ENCODE measurements at places on chromosomes 6 and 20.

GRCh38 chr6:140040396-140040795, 665.9 kb upstream of the CITED2 start:
- no peak for DNase-seq

GRCh38 chr6:39114388-39114703, 640 bp downstream of the SAYSD1 start:
- no peak for DNase-seq

DNA sequence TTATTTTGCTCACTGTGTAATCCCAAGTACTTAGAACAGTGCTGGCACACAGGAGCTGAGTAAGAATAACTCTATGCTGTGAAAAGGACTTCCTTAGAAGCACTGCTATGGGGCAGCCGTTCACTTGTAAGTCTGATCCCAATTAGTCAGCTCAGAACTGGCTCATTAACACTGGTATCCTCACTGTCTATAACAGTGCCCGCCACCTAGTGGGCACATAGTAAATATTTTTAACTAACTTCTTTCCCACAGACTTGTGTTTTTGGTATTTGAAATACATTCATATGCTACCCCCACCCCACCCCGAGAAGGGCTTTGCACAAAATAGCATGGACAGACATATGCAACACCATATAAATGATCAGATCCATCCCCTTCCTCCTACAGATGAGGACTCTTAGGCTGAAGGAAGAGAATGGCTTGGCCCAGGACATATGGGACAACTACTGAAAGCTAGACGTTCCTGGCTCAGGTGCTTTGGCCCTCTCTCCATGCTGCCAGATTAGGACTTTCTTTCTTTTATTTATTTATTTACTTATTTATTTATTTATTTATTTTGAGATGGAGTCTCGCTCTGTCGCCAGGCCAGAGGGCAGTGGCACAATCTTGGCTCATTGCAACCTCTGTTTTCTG, 47.1 kb downstream of the DST start:
- no peak for DNase-seq

GRCh38 chr20:3093861-3094361, 9.4 kb upstream of the AVP start:
- DNase-seq: peak; percentile 36

DNA sequence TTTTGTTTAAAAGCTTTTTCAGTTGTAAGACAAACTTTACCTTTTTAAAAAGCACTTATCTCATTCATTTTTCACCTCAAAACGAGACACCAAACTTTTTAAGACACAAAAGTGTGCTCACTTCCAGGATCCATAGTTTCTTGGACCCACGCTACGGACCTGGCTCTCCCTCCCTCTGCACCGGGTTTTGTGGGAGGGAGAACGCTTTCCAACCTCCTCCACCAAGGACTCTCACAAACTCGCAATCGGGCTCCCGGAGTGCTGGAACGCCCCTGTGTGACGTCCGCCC, 436 bp downstream of the CAGE1 start:
- no peak for DNase-seq

DNA sequence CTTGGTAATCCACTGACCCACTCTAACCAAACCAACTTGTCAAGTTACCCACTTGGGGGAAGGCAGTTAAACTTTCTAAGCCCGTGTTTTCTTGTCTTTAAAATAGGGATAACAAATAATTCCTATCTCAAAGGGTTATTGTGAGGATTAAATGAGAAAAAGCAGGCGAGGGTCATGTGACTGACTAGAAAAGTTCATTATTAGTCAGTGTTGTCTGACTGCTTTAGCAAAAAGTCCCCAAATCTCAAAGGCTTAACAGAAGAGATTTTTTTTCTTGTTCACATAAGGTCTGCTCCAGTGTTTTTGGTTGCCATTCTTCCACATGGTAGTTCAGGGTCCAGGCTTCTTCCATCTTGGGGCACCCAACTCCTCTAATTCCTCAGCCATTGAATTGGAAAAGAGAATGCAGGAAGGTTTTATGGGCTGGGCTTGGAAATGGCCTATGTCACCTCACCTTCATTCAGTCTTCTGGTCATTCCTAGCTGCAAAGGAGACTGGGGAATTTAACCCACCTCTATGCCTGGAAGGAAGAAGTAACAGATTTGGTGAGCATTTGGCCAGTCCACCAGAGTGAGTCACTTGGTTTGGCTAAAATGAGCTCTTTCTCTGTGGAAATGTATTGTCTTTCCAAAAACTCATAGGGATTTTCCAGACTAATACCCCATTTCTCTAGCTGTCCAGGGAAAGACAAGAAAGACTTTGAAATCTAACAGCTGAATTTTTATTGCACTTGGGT, 77.0 kb downstream of the CAP2 start:
- no peak for DNase-seq

GRCh38 chr6:46134216-46134615, 4.4 kb downstream of the ENPP4 start:
- no peak for DNase-seq

DNA sequence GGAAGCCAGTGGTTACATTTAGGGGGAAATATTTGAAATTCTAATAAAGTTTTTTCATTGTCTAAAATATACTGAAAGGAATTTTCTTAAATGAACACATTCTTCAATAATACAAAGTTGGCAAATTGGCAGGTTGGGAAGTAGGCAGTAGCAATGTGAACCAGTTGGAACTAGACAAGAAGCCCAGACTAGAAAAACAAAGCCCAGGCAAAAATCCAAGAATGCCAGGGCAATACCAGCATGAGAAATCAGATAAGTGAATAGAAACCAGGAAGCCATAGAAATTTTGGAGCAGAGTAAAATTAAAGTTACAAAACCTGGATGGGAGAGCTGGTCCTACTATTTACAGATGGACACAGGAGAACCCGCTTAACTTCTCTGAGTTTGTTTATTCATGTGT, 52.2 kb downstream of the TPBG start:
- no peak for DNase-seq

DNA sequence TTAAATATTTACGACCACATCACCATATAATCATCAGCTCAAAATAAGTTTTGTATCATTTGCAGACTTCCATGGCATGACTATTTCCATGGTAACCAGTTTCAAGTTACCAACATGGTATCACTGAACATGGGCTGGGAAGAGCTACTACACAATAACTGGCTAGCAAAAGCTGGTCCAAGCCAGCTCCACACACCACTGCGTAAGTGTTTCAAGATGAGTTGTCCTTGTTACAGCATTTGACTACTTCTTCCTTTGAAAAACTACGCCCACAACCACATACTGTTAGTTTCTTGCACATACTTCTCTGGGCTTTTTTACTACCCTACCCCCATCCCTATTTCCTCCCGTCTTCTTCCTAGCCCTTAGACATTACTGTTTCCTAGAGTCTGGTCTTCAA, 8.5 kb downstream of the CD164 start:
- DNase-seq: no peak

DNA sequence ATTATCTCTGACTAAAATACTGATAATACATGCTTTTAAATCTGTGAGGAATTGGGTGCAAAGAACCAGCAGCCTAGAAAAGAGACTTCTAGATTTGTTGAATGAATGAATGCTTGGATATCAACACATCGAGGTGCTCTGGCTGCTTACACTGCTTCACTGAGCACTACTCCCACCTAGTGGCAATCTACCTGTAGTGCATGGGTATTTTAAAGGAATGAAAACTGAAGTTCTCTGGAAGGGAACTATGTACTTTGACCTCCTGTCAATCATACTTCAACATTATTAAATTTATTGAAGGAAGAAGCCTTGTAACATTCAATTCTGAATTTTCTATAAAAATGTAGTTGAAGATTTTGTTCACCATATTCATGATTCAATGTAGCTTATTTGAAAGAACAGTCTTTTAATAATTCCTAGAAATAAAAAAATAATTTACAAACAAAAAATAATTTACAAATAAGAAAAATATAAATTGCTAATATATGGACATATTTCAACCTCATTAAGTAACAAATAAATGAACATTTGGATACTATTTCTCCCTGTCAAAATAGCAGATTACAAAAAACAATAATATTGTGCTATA, 111.2 kb upstream of the MMS22L start:
- DNase-seq: no peak

DNA sequence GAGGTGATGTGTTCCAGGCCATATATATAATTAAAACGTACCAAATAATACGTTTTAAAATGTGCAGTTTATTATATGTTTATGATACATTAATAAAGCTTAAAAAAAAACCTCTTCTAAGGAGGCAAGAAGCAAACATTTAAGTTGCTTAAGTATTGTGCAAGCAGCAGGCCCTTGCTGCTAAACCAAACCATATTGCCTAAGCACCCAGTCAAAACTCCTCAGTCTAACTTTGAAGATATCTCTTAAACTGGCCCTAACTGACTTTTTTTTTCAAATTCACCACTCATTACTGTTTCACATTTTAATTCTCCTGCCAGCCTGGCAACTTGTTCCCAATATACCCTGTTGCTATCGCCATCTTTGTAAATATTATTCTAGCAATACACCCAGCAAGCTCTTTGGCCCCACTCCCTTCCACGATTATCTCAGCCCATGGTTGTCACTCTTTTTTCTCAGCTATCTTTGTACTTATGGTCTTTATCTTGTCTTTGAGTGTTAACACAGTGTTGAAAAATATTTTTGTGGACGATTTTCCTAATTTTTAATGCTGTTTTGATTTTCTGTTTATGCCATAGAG, 60.9 kb downstream of the C6orf58 start:
- DNase-seq: no peak

GRCh38 chr6:80158478-80158989, 52.1 kb downstream of the BCKDHB start:
- no peak for DNase-seq

DNA sequence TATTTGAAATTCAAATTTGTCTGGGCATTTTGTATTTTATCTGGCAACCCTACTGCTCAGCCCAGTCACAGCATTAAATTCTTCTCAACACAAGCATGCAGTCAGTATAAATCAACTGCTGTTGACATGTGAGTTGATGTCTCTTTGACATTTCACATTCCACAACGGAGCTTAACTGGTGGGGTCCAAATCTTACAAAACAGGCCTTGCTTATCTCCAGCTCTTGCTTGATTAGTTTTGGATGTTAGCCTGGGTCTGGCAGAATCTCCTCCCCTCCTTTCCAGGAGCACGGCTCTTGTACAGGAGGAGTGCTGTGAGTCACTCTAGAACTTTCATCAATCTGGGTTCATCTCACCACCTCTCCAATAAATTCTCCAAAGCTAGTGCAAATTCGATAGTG, 80.8 kb upstream of the PHACTR1 start:
- DNase-seq: no peak

DNA sequence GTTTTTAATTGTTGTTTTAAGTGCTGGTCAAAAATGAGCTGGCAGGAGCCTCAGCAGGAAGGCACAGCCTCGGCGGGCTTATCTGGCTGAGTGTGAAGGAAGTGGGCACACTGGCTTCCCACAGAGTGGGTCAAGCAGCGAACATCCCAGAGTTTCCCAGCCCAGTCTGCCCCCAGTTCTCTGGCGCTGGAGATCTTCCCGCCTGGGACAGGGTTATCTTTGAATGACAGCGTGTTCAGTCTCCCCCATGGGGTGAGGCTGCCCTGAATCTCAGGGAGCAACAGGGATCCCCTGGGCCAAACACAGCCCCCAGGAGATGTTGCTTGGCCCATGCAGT, 122.2 kb upstream of the PTPN1 start:
- no peak for DNase-seq

DNA sequence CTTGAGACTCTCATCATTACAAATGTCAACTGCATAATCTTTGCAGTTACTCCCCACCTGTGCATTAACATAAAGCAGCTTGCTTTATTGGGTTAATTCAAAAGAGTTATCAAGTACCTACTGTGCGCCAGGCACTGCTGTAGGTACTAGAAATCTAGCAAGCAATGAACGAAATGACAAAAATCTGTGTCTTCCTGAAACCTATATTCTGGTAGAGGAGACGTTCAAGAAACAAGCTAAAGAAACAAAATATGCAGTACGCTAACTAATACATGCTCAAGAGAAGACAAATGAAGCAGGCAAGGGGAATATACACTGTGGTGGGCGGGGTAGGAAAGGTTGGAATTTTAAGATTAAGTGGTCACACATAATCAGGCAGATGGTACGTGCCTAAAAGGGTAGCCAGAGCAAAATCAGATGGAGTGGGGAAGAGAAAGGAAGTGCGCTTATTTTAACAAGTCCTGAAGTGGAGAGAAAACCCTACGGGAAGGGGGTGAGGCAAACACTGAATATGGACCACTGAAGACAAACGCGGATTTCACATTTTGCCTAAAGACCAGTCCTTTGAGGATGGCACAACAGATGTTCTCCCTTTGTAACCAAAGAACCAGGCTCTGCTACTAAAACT, 1.2 kb downstream of the ELOVL2 start:
- no peak for DNase-seq

GRCh38 chr20:46631874-46632446, 19.3 kb downstream of the SLC13A3 start:
- no peak for DNase-seq

DNA sequence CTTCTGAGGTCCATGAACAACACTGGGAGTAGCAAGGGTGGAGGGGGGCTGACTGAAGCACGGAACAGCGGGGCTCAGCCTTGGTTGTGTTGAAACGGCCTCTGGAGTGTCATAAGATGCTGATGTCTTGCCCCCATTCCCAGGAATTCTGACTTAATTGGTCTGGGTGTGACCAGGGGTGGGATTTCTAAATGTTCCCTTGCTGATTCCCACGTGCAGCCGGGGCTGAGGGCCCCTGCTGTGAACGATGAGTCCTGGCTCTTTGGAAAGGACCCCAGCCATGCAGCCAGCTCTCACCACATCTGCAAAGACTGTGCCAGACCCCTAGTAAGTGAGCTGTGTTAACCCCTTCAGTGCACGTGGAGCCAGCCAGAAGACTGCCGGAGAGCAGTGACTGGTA, 28.6 kb upstream of the FAM50B start:
- no peak for DNase-seq

- DNase-seq: no peak
These were observed 31.2 kb upstream of the APCDD1L start for GRCh38 chr20:58546416-58546711.

DNA sequence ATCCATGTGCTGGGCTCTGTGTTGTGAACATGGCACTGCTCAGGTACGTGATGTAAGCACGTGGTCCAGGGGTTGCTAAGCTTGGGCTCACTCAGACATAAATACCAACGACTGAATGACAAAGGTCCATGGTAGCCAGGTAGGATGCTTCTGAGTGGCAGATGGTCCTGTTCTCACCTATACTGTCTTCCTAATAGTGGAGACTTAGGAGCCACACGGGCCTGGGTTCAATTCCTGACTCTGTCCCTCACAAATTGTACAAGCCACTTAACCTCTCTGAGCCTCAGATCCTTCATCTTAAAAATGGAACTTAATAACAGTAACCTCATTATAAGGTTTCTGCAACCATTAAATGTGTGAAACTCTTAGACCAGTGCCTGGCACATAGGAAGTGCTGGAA, 6.8 kb downstream of the GCM2 start:
- DNase-seq: no peak
